ENCODE measurements at places on chromosomes 12 and 14. TPM values are rescaled to one million over a fixed set of nuclear protein-coding genes. Genes with fewer than 3 reads are reported as not detected.

DNA sequence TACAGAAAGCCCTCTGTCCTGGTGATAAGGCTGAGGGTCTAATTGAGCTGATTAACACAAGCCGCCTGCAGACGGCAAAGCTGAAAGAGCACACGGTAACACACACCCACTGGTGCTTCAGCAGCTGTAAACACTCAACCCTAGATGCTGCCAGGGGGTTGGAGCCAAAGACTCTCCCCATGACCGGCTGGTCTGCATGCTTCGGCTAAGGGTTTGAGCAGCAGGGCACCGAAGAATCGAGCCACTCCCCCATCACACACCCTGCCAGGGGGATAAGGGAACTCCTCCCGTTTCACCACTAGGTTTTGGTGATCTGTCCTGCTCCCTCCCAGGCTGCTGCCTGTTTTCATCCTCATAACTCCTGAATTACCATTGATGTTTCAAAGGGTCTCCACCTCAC lies 141.0 kb upstream of the OVCH1 start:
- DNase-seq, result no peak

GRCh38 chr12:54658306-54659264 lies 10.4 kb upstream of the DCD start:
- no peak for DNase-seq

DNA sequence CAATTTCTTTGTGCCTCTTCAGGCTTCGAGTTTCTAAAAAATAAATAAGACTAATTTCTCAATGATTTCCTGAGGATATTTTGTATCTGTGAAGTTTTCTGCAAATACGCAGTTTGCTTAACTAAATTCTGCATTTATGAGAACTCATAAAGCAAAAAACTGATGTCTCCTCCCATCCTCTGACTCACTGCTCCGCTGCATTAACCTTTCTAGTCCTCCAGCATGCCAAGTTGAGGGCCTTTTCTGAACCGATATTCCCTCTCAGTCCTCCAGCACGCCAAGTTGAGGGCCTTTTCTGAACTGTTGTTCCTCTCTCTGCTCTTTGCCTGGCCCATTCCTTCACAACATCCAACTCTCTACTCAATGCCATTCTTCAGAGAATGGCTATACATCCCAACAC lies 3.2 kb downstream of the IPO8 start:
- DNase-seq, result no peak

The MYO1H gene
- not detected for total RNA-seq

DNA sequence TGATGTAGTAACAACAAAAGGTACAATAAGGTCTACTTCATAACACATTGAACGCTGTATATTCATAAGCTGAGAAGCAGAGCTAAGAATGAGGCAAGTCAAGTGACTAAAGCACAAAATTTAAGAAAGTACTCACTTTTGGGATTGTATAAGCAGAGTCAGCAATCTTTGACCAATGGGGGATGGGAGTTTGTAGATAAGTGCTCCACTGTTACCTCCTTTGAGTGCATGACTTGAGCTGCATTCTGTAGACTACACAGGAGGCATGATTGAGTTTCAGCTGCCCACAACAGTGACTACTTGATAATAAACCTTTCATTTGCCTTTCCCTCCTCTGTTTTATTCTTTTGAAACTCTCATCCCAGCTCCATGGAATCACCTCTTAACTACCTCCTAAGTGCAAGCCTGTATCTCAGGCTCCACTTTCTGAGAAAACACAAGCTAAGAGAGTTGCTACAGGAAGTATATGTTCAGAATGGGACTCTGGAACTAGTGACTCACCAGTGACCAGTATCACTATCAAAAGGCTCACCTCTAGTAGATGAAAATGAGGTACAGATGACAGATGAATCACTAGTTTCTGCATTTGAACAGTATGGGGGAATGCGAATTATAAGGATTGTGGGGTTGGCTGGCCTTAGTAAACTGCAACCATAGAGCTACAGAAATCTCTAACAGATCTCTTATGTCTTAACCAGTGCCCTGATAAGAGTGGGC lies 49.2 kb downstream of the SLC35F4 start:
- no peak for DNase-seq

The ERP27 gene
- 27.3 TPM for total RNA-seq

GRCh38 chr12:119807380-119807779 lies 69.7 kb downstream of the CIT start:
- DNase-seq, result no peak

The MAP1LC3B2 gene
- not detected for total RNA-seq

DNA sequence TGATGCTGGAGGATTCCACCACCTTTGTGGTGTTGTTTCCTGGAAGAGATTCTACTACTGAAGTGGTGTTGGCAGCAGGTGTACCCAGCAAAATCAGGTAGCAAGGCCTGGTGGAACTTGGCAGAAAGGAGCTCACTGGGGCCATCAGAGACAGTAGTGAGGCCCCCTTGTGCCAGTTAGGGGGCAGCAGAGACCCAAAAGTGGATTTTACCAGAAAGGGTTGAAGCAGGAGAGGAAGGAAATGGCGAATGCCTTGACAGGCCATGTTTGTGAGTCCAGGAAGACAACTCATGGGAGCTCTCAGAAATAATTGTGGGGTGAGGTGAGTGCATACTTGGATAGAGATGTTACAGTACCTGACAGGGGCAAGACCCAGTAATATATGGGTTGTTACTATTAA lies 137.7 kb upstream of the FGD4 start:
- no peak for DNase-seq

- DNase-seq, result no peak
Measured at GRCh38 chr12:9079883-9080675, 35.6 kb downstream of the A2M start.

DNA sequence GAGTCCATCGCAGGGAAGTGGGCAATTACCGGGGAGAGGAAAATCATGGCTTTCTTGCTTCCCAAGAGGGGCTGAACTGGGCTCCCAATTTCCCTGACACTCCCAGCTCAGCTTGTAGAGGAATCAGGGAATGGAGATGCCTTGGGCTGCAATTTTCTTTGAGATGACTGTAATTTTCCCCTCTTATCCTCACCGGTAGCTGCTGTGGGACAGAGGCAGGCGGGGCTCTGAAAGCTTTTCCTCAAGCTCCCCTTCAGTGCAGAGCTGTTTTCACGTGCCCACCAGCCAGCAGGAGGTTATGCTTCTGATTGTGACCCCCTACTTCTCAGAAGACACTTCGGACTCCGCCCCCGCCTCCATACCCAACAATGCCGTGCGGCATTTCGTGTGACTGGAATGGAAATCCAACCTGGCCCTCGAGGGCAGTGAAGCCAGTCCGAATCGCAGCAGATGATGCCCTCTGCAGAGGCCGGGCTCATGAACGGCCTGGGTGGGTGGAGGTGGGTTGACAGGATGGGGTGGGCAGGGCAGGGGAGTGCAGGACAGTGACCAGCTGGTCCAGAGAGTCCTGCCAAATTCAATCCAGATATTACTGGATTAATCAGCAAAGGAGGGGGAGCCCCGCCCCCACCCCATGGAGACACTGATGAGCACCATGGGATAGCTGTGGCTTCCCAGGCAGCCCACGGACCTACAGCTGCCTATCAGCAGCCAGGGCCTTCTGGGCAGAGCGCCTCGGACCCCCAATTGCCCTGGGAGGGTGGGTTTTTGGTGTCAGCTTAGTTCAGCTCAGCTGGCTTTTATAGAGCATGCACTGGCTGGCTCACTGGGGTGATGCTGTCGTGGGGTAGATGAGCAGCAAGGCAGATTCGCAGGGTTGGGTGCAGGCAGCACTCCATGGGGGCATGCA lies 37.6 kb downstream of the RTL1 start:
- DNase-seq, result no peak

DNA sequence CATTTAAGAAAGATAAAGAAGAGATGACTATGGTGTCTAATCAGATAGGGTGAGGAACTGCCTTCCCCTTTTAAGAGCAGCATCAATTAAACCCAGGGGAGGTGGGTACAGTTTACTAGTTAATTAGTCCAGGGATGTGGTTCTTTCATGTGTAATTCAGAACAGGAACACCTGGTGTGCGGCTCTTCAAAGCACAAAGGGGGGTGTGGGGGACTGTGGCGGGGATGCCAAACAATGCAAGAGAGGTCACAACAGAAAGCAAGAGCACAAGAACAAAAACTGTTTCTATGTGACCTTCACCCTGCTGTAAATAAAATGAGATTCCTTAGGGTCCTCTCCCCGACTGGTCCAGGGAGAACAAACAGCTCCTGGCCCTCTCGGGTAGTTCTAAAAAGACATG lies 183.9 kb upstream of the SOX5 start:
- no peak for DNase-seq

GRCh38 chr14:45091710-45092109 lies 7.8 kb downstream of the PRPF39 start:
- DNase-seq, result no peak
